HFFc6 (cell line): ENCODE measurements at places on chromosomes 3 and 15. TPM values are rescaled to one million over a fixed set of nuclear protein-coding genes. Genes with fewer than 3 reads are reported as not detected.

GRCh38 chr3:73332558-73332957 is 271.1 kb downstream of the EBLN2 start:
- no peak for DNase-seq

DNA sequence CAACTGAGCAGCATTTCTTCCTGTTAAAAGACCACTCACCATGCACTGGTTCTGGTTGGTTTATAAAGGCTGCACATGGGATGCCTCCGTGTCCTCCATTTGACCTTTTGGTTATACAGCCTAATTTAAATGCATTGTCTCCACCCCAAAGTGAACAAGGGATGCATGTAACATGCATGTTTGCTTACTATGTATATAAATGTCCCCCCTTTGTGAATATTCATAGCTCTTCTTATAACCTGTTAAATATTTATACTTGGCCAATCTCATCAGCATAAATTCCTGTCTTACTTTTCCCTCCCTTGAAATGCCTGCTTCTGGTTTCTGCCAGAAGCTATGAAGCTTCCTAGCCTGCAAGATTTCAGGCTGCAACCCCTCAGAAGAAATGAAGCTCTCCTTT is 27.4 kb downstream of the TARS3 start:
- DNase-seq = no peak

DNA sequence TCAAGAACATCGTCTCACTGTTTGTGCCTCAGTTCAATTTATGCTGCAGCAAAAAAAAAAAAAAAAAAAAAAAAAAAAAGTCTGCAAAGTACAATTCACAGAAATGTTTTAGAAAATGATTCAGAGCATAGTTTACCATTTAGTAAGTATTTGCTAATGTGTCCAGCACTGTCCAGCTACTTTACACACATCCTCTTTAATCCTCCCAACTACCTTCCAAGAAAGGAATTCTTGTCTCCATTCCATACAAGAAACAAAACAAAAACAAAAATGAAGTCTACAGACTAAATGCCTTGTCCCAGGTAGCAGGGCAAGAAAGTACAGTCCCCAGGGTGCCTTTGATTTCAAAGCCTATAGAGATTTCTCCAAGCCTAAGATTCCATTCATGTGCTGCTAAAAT is 38.9 kb upstream of the SNTN start:
- peak; percentile 61 for DNase-seq

- no peak for DNase-seq
These were observed 31.9 kb upstream of the TICRR start for GRCh38 chr15:89543389-89543788.

DNA sequence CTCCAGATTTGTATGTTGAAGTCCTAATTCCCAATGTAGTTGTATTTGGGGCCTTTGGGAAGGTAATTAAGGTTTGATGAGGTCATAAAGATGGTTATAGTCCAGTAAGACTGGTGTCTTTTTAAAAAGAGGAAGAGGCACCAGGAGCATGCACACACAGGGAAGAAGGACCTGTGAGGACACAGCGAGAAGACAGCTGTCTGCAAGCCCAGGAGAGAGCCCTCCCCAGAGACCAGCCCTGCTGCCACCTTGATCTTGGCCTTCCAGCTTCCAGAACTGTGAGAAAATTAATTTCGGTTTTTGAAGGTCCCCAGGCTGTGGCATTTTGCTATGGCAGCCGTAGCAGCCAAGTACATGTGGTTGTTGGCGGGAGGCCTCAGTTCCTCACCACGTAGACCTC is 32.8 kb upstream of the TSEN2 start:
- no peak for DNase-seq

- DNase-seq = no peak
These were observed 2.8 kb downstream of the NISCH start for GRCh38 chr3:52458031-52458760.

- DNase-seq = no peak
These were observed 1.6 kb downstream of the TRA2B start for GRCh38 chr3:185936273-185936629.

IFT80 gene
- total RNA-seq = 19.3 to 28.1 TPM (median 20.9 TPM) in 3 replicates

SIAH2 gene
- total RNA-seq = 13.1 to 18.5 TPM (median 18.2 TPM) in 3 replicates

- peak; percentile 97 for DNase-seq
These were observed 6.5 kb upstream of the TNK2 start for GRCh38 chr3:195914648-195915473.

ASB7 gene
- 12.4 to 12.5 TPM (median 12.5 TPM) in 3 replicates for total RNA-seq

DNA sequence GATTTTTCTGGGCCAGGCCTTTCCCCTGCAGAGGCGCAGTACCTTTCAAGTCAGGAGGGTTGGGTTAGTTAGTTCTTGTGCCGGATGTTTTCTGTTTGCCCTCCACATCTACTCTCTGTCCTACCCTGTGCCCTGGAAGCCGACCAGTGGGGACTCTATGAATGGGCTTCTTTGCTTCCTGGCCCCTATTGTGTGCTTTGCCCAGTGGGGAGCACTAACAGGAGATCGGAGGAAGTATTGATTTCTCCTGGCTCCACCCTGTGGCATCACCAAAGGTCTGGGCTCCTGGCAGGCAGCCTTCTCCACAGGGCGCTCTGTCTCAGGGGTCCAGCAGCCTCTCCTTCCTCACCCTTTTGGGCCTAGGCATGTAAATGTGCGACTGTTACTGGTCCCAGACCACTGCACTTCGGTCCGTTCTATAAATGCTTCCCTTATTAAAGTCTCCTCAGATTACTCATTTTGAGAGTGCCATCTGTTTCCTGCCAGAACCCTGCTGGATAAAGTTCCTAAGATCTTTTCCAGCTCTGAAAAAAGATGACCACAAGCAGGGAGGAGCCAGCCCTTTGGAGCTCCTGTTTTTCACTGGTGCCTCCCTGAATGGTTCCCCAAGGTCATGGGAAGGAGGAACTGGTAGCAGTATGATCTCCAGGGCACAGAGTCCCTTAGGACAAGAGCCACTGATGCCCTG is 44.5 kb downstream of the CTDSPL start:
- DNase-seq = peak; percentile 65

DNA sequence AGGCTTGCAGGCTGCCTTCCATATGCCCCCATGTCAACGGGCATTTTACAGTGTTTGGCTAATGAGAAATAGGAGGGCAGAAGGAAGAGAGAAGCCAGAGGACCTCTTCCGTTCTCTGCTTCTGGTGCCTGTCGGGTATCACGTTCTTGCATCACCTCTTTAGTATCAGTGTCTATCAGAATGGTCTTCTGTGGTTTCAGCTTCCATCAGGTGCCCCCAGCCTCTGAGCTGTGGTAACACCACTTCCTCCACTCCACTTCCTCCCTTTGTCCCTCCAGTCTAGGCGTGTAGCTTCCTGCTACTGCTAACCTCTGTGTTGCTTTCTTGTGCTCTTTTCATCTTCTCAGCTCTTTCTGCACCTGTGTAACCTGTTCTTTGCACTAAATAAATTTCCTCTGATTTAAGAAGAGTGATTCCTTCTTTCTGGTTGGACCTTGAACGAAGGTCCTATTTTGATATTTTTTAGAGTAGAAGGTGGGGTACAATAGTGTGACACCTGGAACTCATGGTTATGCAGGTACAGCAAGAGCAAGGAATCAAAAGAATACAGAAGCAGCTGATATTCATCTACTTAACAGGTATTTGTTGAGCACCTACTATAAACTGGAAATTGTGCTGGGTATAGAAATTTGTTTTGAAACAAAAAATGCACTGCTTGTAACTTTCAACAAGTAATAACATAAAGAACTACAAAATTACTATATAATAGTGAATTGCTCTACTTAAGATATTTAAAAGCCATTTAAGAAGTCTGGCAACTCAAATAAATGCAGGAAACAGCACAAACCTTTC is 27.4 kb upstream of the FOXB1 start:
- no peak for DNase-seq

ASB14 gene
- not detected in 3 replicates for total RNA-seq

DNA sequence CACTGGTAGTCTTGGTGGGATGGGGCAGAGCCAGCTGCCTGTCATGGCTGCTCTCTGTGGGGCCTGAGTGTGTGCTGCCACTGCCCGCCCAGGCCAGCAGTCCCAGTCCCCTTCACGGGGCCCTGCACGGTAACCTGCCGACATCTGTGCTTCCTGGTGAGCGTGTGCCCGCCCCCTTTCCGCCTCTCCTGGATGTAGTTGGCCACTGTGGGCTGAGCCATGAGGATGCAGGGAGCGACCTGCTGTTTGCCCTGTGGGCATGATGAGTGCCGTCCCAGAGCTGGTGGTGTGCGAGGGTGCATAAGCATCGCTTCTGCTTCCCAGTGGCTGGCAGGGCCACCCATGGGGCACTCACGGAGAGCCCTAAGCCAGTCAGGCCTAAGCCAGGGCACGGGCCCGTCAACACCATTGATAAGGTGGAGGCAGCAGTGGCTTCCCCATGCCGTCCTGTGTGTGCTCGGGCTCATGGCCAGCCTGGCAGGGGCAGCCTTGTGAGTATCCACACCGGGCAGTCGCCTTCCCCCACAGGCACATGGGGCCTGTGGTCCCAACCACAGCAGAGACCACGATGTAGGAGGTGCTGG is 14.6 kb downstream of the PLXNA1 start:
- no peak for DNase-seq
